ENCODE measurements at places on chromosomes 11 and 22.
A peak's percentile ranks its signal among the peaks of the same experiment; 100 is the strongest.

DNA sequence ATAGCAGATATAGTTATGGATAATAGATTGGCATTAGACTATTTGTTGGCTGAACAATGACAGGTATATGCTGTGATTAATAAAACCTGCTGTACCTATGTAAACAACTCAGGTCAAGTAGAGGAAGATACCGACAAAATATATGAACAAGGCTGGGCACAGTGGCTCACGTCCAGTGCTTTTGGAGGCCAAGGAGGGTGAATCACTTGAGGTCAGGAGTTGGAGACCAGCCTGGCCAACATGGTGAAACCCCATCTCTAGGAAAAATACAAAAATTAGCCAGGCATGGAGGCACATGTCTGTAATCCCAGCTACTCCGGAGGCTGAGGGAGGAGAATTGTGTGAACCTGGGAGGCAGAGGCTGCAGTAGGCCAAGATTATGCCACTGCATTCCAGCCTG is 14.0 kb upstream of the CHKA start:
- no peak for DNase-seq

DNA sequence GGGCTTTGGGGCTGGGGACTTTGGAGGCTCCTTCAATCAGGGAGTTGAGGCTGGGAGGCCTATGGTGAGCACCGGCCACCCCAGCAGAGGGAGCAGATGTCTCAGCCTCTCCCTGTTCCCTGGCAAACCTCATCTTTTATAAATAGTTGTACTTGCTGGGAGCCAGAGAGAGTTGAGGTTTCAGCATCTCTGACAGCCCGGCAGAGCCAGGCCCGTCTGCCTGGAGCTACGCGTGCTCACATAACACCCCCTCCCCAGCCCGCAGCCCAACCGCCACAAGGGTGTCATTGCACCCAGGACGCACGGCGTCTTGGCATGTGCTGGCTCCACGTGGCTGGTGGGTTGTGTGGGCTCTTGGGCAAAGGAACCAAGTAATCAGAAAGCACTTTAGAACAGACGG is 127.1 kb downstream of the CHST1 start:
- DNase-seq: no peak

DNA sequence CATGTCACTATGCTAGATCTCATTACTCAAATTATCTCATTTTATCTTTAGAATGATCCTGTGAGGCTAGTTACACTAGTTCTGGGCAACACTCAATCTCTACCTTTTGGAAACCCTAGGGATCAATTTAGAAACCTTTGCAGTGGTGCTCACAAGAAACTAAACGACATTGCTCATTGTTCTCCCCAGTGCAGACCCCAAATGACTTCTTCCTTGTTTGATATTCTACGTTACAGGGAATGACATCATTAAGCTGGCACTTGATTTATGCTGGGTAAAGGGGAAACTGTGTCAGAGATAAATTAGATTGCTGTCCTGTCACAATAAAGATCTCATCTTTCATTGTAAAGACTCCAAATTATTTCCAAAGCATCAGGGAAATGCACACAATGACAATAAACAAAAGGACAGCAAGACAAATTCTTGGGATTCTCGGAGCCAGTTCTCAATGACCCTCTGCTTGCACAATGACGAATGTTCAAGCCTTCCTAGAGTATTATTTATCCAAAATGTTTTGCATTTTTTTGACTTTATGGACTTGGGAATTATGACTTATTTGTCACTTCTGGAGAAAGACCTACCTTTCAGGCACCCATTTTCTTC is 1121.8 kb upstream of the TENM4 start:
- no peak for DNase-seq

GRCh38 chr22:37051391-37052385 is at the start of gene KCTD17:
KCTD17 (plus strand) TSS chr22:37051742; CDS start chr22:37051761, 19 bp downstream.
- peak; percentile 51 for DNase-seq

DNA sequence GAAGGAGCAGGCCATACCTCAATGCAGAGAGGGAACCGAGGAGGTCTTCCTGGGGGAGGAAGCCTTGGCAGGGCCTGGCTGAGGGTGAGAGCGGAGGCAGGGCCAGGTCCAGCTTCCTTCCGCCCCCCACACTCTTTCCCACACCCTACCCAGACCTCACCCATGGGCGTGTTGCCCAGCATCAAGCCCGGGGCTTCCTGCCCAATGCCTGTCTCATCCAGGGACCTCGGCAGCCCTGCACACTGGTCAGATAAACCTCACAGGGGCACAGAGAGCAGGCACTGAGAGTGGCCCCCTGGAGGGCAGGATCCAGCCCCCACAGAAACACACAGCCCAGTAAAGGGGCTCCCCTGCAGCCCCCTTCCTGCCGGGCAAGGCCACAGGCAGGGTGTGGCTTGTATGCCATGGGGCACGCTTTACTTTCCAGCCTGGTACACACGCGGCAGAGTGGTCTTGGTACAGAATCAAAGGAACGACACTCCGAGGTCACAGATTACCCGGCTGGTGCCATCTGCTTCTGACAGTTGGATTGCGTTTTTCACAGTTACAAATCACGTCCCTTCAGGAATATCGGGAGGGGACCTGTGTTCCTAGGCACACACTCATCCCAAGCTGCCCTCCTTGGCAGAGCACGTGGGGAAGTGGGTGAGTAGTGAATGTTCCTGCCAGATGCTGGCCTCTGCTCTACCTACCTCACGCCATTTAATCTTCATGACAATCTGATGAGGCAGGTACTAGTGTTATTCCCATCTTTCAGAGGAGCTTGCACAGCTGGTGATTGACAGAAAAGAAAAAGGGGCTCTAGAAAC is 20.0 kb upstream of the CD5 start:
- no peak for DNase-seq

- no peak for DNase-seq
Measured at GRCh38 chr22:31138126-31138525, 2.2 kb downstream of the PLA2G3 start.

GRCh38 chr11:61280883-61281580 is 14.1 kb downstream of the VWCE start:
- DNase-seq: no peak

GRCh38 chr11:93929407-93929806 is 79.0 kb upstream of the VSTM5 start:
- no peak for DNase-seq

GRCh38 chr11:45450189-45450588 is 164.0 kb upstream of the SYT13 start:
- DNase-seq: no peak
